Lung microvascular endothelial cell (primary cell): ENCODE measurements at places on chromosomes 6 and 20.

DNA sequence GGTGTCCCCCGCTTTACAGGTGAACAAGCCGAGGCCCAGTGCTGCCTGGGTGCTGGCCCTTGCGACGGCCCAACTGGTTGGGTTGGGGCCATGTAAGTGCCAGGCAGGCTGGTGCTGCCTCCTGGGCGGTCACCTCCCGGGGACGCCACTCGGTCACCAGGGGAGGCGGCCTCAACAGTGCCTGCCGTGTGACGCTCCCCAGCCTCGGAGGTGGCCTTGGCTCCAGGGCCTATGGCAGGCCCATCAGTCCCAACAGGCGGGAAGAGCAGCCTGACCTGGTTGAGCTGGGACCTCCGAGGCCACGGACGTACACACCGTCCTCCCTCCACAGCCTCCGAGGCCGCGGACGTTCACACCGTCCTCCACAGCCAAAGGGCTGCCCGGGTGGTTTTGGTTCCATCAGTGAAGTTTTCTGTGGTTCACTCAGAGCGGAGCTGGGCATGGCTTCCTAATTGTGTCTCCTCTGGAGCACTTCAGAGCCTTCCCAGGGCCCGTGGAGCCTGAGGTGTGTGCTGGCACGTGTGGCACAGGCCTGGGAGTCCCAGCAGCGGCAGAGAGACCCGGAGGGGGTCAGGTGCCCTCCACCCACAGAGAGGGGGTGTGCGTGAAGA lies 19.3 kb upstream of the SLCO4A1 start:
- no peak for DNase-seq

- peak; percentile 65 for DNase-seq
These were observed 106.7 kb upstream of the CLDN20 start for GRCh38 chr6:155157101-155157500.

DNA sequence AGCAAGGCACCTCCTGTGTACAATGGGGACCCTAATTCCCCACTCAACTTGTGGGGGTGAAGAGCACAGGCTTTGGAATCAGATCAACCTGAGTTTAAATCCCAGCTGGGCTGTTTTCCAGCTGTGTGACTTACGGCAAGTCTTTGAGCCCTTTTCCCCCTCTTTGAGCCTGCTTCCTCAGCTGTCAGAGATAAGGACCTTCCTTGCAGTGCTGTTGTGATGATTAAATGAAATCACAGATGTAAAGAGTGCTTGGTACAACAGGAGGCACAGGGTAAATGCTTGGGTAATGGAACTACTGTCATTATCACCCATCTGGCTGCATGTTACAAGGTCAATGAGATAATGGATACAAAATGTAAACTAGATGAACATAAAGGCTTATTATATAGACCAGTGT lies 3.2 kb downstream of the SNX21 start:
- no peak for DNase-seq

- no peak for DNase-seq
These were observed 2.5 kb upstream of the POU5F1 start for GRCh38 chr6:31172973-31173384.

- no peak for DNase-seq
These were observed 55.0 kb downstream of the FOXA2 start for GRCh38 chr20:22529150-22530019.

GRCh38 chr6:43196337-43196736 lies 14.3 kb downstream of the CUL9 start:
- no peak for DNase-seq

DNA sequence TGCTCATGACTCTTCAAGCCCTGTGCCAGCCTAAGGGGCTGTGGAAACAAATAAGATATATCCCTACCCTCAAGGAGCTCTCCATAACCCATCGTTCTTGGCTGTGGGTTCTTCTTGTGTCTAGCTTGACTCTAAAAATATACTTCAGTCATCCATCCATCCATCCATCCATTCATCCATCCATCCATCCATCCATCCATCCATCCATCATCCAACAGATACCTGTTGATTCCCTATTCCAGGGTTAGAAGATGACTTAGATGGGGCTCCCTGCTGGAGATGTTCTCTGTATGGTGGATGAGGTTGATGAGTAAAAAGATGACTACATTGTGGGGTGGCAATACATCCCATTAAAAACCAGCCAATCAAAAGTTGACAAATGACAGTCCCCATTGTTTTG lies 23.5 kb downstream of the HCK start:
- no peak for DNase-seq

- no peak for DNase-seq
These were observed 14.0 kb upstream of the CST9L start for GRCh38 chr20:23582293-23582692.

- DNase-seq = no peak
These were observed 50.9 kb downstream of the PLCB4 start for GRCh38 chr20:9119776-9120175.

- DNase-seq = no peak
These were observed 42.5 kb upstream of the BMP5 start for GRCh38 chr6:55917751-55918415.

DNA sequence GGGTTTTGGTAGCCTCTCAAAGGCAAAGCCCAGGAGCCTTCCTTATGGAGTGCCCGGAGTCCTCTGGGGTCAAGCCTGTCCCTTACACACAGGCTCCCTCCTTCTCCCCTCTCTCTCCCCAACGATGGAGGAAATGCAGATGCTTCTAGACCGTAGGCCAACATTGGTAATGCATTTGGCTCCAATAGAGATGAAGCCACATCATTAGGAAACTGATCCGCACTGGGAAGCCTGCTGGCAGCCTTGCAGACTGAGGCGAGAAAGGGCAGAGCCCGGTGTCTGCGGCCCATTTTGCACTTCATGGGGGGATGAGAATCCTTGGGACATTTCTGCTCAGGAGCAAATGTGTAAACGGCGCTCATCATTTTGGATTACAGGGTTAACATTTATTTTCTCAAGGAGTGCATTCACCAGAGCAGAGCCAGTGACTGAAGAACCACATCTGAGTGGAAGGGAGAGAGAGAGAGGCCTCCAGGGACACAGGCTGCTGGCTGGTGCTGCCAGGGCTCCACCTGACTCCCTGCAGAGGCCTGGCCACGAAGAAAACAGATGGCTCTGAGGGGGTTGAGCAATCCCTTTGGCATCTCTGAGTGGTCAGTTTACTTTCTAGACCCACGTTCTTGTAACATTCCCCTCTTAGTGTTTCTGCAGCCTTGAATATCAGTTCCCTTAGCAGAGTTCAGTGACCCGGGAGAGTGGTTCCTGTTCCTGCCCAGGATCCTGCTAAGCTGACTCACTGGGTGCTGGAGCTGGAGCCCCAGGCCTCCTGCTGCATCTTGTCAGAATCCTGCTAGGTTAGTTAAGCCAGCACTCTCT lies 4.4 kb upstream of the CST3 start:
- peak; percentile 72 for DNase-seq

GRCh38 chr20:36113566-36114250 lies 40.8 kb upstream of the EPB41L1 start:
- DNase-seq = no peak

- peak; percentile 94 for DNase-seq
These were observed 35.0 kb downstream of the SESN1 start for GRCh38 chr6:109059571-109060021.

DNA sequence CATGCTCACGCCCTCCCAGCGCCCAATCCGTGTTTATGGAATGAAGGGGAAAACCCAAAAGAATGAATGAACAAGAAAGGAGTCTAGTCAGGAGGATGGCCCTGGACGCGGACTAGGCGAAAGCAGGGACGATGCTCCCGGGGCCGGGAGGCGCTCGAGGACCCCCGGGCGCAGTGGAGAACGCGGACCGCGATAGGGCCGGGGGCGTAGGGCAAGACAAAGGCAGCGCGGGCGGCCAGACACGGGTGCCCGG lies 758 bp downstream of the GCLC start:
- peak; percentile 14 for DNase-seq

DNA sequence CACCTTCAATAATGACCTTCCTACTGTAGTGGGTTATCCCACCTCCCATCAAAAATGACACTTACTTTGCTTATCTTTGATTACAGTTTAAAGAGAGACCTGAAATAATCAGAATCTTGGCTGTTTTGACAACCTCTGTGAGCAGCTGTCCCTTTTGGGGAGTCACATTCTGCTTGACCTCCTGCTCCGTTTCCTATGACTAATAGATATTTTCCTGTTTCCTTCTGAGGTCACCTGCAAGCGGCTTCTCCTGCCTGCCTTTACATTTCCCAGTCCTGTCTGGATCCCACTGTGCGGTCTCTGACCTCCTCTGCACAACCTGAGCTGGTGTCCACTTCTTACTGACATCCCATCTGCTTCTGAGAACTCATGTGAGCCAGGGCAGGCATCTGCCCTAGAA lies 54.2 kb downstream of the TRAM2 start:
- DNase-seq = peak; percentile 90

- DNase-seq = no peak
These were observed 347.5 kb downstream of the CDH4 start for GRCh38 chr20:61599541-61599992.

DNA sequence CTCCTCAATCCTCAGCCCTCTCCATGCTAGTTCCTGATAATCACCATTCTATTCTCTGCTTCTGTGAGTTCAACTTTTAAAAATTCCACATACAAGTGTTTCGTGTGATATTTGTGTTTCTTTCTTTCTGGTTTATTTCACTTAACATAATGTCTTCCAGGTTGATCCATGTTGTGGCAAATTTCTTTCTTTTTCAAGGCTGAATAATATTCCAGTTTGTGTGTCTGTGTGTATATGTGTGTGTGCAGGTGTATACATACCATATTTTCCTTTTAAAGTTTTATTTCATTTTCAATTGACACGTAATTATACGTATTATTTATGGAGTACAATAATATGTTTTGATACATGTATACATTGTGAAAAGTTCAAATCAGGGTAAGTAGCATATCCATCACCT lies 19.8 kb upstream of the SF3B5 start:
- no peak for DNase-seq

- DNase-seq = no peak
These were observed 32.3 kb downstream of the SYNJ2 start for GRCh38 chr6:158013904-158014504.

DNA sequence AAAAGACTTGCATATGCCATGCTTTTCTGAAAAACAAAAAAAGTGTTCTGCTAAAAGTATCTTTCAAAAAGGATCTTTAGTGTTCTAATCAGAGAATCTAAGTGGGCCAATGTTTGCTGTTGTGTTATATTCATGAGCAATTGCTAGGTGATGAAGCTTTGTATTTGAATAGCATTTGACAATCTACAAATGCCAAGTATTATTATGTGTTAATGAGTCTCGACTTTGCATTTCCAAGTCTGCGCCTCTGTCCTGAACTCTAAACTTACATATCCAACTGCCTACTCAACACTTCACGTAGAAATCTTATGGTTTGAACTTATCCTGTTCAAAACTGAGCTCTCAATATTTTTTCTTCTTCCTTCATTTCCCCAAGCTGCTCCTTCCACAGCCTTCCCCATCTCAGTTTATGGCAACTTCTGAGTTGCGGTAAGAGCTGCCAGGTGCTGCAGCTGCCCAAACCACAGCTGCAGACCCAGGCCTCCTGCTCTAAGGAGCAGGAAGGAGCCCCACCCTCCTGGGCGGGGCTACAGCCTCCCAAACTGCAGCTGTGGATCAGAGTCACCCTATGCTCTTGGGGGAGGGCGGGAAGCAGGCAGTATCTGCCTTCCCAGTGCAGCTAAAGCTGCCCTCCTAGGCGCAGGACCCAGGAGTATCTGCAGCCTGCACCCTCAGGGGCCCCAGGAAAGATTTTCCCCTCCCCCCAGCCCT lies 16.7 kb upstream of the MAK start:
- DNase-seq = no peak

- peak; percentile 87 for DNase-seq
These were observed 660 bp upstream of the TFB1M start for GRCh38 chr6:155314773-155315515.

- no peak for DNase-seq
These were observed 214.4 kb downstream of the RNF144B start for GRCh38 chr6:18601516-18602020.

DNA sequence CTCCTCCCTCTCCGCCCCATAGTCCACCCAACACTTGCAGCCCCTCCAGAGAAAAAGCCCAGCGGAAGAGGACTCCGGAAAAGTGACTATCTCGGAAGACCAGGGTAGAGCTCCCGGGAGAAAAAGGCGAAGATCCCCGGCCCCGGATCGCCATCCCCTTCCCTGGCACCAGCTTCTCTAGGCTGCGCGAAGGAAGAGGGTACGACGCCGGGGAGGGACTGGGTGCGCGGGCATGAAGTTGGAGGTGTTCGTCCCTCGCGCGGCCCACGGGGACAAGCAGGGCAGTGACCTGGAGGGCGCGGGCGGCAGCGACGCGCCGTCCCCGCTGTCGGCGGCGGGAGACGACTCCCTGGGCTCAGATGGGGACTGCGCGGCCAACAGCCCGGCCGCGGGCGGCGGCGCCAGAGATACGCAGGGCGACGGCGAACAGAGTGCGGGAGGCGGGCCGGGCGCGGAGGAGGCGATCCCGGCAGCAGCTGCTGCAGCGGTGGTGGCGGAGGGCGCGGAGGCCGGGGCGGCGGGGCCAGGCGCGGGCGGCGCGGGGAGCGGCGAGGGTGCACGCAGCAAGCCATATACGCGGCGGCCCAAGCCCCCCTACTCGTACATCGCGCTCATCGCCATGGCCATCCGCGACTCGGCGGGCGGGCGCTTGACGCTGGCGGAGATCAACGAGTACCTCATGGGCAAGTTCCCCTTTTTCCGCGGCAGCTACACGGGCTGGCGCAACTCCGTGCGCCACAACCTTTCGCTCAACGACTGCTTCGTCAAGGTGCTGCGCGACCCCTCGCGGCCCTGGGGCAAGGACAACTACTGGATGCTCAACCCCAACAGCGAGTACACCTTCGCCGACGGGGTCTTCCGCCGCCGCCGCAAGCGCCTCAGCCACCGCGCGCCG lies 822 bp downstream of the FOXQ1 start:
- peak; percentile 21 for DNase-seq

DNA sequence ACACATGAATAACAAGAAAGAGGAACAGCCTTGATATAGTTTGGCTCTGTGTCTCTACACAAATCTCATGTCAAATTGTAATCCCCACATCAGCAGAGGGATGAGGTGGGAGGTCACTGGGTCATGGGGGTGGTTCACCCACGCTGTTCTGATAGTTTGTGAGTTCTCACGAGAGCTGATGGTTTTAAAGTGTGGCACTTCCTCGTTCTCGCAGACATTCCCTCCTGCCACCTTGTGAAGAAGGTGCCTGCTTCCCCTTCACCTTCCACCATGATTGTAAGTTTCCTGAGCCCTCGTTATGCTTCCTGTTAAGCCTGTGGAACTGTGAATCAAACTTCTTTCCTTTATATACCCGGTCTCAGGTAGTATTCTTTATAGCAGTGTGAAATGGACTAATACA lies 13.1 kb downstream of the SRPK1 start:
- DNase-seq = no peak

- DNase-seq = no peak
These were observed 52.4 kb downstream of the DSTN start for GRCh38 chr20:17622086-17622850.
